Activated T-helper 1 cell treated with anti-CD3 and anti-CD28 coated beads, Interleukin-12 subunit alpha, Interleukin-12 subunit beta, Interleukin-2, Interleukin-4 antibody, amounts not matched to agents 30 ng/mL and 10 ng/mL and 1 ng/mL, durations not matched to agents 14 hours and 24 hours and 36 hours (primary cell): ENCODE measurements at places on chromosomes 6 and 20.

DNA sequence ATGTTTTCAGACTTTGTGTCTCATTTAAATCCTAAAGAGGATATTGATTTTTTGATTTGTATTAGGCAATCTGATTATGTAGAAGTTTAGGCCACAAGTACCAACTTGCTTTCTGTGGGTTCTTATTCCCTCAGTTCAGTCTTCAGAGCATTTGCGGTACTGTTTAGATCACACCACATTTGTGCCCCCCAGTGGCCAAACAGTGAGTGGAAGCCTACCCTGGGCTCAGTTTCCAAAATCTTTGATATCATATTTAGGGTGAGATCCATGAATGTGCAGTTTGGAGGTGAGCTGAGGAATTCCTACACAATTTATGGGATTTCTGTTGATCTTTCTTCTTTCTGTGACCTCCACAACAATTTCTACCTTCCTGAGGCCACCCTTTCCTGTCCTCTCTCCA, 92.3 kb upstream of the FUT9 start:
- no peak for DNase-seq

DNA sequence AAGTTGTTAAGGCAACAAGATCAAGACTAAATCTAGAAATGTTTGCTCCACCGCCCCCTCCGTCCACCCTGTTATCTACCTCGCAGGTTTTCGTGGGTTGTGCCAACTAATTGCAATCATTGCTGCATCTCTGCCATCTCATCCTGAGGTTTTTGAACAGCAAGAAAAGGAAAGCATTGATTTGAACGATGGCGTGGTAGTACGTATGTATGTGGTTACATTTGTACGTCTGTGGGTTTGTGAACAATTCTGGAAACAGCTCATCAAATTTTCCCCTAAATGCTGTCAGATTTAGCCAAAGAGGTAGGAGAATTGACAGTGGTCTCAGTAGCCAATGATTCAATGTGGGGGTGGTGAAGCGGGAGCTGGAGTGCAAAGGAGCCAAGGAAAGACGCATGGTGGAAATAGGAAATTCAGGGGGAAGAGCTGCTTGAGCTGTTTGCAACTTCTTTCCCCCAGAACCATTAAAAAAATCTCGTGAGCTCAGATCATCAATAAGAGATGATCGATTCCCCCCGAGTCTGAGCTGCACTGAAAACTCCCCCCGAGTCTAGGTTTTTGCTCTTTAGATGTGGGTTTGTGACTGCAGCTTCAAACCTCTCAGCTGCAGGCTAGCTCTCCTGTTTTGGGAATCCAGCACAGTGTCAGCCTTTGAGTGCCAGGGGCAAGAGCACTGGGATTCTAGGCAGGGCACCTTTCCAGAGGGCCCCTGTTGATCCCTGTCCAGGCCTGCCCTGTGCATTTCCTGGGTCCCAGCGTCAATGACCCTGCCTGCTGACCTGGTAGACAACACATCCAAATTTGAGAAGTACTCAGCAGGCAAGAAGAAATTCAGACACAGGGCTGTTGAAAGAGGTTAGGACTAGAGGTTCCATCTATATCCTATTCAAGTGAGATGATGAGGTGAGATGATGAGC, 72.6 kb upstream of the LY86 start:
- DNase-seq, result peak; percentile 38

- no peak for DNase-seq
Observed at GRCh38 chr6:36505744-36506534, 41.3 kb downstream of the STK38 start.

DNA sequence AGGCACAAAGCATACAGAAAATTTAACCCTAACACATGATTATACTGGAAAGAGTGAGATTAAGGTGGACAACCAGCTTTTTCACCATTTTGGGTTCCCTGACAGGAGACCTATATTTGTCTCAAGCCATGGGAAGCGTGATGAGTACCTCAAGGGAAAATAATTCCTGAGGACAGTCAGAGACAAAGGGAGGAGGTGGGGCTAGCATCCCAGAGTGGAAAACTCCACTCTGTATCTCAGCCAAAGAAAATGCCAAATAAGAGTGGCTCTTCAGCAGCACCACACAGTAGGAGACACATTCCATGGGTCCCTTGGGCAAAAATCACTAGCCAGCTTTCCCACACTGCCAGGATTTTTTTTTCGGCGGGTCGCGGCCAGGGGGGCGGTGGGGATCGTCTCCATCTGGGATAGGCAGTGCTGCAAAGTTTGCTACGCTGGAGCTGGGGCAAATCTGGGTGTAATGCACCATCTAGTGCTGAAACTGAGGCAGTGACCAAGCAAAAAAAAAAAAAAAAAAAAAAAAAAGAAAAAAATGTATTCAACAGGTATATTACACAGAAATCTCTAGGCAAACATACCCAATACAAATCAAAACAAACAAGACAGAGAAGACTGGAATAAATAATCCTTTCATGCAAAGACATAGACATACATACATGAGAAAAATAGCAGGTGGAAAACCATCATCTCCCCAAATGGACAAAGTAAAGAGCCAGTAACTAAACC, 77.3 kb upstream of the SLC35F1 start:
- no peak for DNase-seq

DNA sequence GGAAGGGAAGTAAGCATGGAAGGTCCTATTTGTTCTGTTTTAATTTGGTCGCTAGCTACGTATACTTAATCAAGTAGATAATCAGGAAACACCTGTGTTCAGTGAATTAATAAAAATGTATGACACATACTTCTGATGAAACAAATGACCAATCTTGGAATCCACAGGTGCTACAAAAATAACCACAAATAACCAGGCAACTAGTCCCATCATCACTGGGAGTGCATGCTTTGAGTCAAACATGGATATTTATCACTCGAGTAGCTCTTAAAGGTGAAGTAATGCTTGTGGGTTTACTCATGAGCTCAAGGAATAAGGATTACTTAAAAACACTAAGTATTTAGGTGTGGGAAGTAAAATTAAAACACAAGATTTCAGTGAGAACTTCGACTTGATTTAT, 285.6 kb upstream of the ID4 start:
- DNase-seq, result no peak

- DNase-seq, result no peak
Observed at GRCh38 chr6:38187811-38188590, 368.5 kb downstream of the ZFAND3 start.

DNA sequence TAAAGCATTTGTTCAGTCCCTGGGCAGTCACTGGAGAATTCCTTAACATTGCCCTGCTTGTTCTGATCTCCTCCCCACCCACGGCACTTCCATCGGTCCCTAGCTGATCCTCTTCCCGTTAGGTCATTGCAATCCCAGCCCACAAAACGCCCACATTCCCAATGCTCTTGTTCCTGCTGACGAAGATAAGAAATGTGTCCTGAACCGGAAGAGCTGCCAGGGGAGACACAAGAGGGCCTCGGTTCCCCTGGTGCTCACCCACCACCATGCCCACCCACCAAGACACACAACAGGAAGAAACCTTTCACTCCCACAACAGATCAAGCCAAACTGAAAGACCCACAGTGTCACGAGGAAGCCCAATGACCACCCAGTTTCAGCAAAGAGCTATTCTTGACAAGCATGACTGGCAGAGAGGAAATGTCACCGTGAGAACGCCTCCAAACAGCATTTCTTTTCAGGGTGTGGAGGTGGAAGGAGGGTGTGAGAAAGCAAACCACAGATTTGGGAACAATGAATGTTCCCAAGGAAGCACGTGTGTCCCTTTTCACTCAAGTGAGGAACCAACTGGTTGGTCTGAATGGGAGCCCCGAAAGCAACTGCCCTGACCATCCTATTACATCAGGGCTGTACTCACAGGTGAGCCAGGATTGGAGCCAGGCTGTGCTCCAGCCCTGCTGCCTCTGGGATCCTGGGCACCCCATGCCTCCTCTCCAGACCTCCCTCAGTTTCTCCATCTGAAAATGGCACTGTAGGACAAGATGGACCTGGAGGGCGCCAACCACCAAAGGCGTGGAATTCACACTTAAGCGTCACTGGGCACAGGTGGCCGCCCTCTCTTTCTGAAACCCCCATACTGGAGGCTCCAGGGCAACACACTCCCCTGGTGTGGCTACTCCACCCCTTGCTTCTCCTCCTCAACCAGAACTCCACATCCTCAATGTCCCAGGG, 97.5 kb downstream of the ZMYND8 start:
- no peak for DNase-seq

DNA sequence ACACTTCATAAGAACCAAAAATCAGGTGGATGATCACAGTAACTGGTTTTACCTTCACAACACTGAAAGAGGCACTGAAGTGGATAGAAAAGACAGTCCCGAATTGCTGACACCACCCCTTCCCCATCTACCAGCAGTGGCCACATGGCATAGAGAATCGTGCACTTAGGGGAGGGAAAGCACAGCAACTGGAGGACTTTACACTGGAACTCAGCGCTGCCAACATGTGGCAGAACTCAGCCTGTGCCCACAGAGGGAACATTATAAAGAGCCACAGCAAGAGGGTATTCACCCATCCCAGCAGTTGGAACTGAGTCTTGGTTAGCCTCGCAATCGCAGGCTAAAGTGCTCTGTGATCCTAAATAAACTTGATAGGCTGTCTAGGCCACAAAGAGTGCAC, 6.5 kb upstream of the KIAA1586 start:
- DNase-seq, result no peak

- no peak for DNase-seq
Observed at GRCh38 chr20:47370850-47371782, 14.6 kb upstream of the ZMYND8 start.

GRCh38 chr6:100617633-100618350, 153.1 kb upstream of the SIM1 start:
- no peak for DNase-seq

GRCh38 chr20:11935212-11936154, 17.8 kb downstream of the BTBD3 start:
- DNase-seq, result no peak

DNA sequence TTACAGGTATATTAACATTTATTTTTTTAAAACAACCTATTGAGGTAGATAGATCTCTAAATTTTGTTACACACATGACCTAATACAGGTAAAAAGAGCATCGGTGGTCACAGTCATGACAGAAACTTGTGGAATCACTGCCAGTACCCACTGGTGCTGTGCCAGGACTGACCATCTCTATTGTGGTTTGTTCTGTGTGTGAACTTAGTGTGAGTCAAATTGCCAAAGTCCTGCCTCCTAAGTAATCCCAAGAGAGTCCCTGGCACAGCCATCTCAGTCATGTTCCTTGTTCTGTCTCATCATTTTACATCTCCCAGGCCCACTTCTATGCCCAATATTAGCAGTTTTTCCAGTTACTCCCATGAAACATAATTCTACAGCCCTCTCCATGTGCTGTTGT, 21.4 kb downstream of the GSTA2 start:
- DNase-seq, result no peak

DNA sequence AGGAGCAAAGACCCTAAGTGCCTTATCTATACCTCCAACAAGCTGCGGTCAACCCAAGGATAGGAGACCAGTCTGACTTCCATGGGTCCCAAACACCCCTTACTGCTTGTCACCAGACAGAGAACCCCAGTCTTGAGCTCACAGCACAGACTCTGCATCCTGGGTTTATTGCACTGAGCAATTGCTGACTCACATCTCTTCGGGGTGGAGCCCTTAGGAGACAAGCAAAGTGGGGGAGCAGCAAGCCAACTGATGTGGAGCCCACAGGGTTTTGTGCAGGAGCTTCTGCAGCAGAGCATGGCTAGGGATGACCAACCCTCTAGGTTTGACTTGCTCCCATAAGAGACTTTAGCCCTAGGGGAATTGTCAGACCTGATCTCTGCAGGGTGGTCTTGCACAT, 38.6 kb upstream of the EYS start:
- DNase-seq, result no peak

GRCh38 chr6:54361734-54362133, 53.5 kb downstream of the TINAG start:
- no peak for DNase-seq

DNA sequence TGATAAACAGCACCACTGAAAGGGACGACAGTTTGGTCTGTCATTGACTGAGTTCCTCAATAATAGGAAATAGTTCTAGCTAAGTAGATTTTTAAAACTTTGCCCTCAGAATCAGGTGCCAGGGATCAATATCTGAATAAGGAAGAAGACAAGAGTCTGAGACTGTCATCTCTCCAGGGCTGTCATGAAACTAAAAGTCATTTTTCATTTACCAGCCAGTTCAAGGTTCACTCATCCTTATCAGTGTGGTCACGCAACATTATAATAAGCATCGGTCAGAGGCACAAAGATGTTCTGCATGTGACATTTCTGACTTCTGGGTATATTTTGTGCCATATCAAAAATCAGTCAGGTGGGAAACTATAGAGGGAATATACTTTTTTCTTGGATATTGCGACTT, 52.5 kb upstream of the E2F3 start:
- DNase-seq, result no peak

DNA sequence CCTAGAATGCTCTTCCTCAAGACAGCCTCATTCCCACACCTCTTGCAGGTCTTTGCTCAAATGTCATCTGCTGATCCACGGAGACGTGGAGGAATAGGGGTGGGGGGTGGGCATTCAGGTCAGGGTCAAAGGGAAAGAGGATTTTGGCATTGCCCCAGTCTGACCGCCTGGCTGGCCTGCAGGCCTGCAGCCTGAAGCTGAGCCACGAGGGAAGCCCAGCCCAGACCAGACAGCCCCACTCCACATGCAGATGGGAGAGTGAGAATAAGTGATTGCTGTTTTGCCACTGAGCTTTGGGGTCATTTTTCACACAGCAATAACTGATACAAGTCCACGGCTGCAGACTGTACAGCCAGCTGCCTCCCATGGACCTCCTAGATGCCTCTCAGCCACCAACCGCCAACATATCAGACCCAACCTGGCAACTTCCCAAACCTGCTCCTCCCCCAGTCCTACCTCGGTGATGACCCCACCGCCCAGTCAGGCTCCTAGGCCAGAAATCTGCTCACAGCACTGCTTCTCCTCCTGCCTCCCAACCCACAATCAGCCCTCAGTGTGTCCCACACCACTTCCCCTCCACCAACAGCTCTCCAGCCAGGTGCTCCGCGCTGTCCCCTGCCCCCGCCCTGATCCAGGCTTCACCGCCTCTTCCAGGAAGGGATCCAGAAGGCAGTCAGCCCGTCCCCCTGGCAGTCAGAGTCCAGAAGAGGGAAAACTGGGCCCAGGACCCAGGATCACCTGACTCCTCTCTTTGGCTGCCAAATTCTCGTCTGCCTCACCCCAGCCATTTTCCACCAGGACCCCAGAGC, 14.0 kb downstream of the KIAA1755 start:
- no peak for DNase-seq

DNA sequence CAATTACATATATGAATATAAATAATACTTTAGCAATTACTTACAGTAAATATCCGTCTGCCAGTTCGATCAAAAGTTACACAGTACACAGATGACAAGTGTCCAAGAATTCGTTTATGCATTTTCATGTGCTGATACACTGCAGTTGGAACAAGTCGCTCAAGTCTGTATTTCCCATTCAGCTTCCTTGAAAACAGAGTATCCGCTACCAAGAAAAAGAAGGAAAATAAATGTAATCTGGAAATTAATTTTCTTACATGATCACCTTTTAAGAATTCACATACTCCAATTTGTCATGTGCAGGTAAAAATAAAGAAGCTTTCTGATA, 35.3 kb downstream of the PHIP start:
- DNase-seq, result no peak

DNA sequence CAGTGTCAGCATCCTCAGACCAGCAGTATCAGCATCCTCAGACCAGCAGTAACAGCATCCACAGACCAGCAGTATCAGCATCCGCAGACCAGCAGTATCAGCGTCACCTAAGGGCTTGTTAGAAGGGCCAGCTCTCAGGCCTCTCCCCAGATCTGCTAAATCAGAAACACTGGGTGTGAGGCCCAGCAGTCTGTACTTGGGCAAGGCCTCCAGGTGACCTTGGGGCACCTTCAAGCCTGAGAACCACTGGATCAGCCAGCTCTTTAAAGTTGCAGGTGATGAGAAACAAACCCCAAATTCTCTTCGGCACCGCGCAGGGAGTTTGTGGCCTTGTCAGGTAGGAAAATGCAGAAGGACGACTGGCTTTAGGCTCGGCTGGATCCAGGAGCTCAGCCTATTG, 290.5 kb upstream of the CDH4 start:
- no peak for DNase-seq
